ENCODE measurements at places on chromosomes 4 and X.

DNA sequence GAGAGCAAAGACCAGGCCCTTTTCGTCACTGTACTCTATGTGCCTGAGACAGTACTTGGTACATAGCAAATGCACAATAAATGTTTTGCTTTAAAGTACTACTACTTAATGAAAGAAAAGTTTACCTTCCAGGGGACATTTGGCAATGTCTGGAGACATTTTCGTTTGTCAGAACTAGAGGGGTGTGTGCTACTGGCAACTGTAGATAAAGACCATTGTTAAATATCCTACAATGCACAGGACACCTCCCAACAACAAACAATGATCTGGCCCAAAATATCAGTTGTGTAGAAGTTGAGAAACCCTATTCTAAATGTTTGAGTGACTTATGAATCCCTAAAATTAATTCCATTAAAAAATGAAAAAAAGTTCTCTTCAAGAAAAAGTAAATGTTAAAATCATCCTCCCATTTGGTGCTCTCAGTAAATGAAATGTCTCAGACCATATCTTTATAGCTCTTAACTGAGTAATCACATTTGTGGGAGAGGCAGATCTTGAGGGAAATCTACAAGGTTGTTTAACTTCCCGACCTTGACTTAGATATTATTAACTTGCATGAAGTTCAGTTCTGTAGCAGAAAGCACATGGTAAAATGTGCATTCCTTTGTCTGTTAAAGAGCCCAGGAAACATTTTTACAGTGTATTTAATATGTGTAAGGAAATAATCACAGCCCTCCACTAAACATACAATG lies 18.5 kb downstream of the EGFL6 start:
- DNase-seq = no peak

- no peak for DNase-seq
These were observed 55.1 kb upstream of the PGAM4 start for GRCh38 chrX:78024349-78025059.

DNA sequence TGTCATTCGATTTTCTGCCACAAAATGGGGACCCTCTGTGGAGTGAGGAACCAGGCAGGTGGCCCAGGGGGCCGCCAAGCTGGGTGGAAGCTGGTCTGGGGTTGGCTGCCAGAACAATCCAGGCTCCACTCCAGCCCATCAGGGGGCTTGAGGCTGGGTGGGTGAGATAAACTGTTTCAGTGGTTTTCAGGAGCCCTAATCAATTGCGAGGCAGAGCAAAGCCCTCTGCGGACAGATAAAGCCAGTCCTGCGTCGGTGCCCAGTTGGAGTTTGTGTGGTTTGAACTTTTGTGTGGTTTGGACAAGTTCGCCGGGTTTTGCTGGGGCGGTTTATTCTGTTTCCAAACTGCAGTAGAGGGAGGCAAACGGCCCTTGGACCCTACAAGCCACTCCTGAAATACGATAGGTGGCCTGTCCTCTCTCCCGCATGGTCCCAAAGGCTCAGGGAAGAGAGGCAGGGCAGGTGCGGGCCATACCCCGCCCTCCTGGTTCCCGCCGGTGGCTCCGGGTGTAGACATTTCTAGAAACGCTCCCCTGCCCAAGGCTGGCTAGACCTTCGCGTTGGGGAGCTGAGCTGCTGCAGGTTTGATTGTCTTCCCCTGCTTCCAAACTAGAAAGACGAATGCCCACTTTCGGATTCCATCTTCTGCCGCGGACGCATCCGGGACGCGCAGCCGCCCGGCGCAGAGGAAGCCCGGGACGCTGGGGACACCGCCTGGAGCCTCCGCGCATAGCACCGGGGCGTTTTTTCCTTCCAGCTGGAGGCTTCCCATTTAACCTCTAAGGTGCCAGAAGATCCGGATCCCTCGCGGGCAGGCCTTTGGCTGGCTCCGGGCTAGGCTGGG lies 169.0 kb upstream of the BCOR start:
- DNase-seq = no peak

DNA sequence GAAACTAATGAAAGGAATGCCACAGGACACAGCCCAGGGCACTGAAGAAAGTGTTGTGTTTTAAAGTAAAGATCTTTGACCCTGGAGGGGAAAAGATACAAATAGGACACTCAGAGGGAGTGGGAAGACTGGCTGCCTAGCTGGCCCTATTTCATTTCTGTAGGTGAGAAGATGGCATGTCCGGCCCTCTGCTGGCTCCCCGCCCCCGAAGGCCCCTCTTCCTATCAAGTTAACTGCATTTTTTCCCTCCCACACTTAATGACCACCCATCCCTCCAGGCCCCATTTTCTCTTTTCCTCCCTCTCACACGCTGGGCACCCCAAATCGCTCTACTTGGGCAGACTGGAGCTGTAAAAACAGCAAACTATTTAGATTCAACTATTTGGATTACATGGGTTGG lies 5.5 kb upstream of the TRIM75 start:
- no peak for DNase-seq

- peak; percentile 73 for DNase-seq
These were observed 173.9 kb upstream of the PGRMC2 start for GRCh38 chr4:128461291-128462102.

DNA sequence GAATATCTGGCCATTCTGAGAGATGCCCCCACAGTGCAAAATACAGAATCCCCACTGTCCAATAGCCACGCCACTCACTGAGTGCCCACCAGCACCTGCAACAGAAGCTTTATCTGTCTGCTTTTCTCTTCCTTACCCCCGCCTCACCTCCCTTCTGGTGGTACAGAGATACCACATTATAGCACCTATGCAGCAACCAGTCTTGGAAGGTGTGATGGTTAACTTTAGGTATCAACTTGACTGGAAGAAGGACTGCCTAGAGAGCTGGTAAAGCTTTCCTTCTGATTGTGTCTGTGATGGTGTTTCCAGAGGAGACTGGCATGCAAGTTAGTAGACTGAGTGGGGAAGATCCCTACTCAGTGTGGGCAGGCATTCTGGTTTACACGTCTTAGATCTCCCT lies 61.8 kb upstream of the TXK start:
- DNase-seq = no peak

GRCh38 chr4:79947386-79947785 lies 125.6 kb downstream of the ANTXR2 start:
- no peak for DNase-seq

GRCh38 chr4:174193438-174194374 lies 89.8 kb downstream of the FBXO8 start:
- DNase-seq = no peak

DNA sequence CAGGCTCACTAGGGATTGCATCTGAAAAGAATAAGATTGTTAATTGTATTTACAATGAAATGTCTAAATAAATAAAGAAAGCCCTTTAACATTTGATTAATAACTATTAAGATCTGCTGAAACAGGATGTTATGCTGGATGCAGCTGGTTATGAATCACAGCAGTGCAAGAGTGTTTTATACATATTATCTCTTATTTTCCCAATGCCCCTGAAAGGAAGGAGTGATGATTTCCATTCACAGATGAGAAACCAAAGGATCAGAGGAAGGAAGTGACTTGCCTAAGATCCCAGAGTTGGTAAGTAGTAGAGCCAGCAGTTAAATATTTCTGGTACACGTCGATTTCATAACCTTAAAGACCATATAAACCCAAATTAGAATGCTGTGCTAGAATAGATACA lies 76.3 kb upstream of the ARHGAP36 start:
- DNase-seq = no peak

- no peak for DNase-seq
These were observed 32.8 kb downstream of the FAM13A start for GRCh38 chr4:89024051-89024675.

GRCh38 chr4:12411072-12411471 lies 982.4 kb upstream of the HS3ST1 start:
- DNase-seq = no peak

DNA sequence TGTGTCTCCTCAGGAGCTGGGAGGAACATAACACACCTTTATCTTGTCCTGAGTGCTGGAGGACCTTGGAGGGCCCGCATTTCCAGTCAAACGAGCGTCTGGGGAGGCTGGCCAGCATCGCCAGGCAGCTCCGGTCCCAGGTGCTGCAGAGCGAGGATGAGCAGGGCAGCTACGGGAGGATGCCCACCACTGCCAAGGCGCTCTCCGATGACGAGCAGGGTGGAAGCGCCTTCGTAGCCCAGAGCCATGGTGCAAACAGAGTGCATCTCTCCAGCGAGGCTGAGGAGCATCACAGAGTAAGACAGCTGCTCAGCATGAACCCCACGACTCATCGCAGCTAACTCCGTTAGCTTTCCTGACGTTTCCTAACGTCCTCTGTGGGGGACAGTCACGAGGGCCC lies 430 bp downstream of the TRIML1 start:
- DNase-seq = no peak

DNA sequence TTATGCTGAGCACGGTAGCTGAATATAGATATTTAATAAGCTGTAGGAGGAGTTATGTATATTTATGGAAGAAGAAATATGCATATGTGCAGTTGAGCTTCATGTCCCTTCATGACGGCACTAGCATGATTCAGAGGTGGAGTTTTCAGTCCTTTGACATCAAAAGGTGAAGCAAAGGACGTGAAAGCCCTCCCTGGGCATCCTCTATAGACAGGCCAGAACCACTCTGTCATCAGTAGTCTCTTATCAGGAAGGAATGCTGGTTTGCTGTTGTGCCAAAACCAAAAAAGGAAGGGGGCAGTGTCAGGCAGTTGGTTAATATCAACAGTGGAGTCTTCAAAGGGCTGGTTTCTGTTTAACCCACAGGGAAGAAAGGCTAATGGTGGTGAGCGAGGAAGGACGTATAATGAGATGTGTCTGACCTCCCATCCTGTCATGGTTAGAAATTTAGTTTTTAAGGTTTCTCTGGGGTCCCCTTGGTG lies 23.5 kb upstream of the IL2 start:
- DNase-seq = no peak

DNA sequence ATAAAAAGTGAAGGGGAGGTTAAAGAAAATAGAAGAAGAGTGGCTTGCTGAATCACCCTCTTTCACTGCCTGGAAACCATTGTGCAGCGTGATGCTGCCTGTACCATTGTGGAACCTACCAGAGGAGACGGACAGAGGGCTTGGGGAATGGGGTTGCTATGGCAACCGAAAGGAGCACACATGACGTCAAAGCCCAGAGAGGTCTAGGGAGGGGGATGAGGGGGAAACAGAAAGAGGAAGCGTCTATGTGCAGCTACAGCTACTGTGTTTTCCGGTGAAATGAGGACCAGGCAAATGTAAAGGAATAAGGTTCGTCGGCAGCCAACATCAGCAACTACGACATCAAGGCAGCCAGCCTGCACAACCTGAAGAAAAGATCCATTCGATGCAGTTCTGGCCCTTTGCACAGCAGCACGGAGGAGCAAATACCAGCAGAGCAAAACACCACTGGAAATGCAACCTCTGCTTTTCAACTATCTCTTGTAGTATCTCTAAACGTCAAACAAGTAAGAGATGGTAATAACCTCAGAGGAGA lies at the start of gene MAPK10:
Gene MAPK10, minus strand, starts transcription at position 110 of the 535 bp plus-strand sequence.
- DNase-seq = peak; percentile 81

DNA sequence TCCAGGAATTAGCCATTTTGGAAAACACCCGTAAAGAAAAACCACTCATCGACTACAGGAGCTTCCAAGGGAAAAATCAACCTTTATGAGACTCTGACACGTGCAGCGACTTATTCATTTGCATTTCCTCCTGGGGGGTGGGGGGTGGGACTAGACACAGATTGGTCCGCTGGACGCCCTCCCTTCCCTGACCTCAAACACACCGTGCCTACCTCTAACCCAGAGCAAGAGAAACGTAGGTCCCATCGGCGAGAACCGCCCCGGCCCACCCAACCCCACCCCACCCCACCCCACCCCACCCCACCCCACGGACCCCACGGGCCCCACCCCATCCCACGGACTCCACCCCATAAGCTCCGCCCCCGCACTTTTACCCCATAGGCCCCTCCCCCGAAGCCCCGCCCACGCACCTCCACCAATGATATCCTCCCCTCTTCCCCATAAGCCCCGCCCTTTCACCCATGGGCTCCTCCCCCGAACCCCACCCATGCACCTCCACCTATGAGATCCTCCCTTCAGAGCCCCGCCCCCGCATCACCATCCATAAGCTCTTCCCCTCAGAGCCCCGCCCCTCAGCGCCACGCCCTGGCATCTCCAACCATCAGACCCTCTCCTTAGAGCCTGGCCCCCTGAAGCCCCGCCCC lies 1.1 kb downstream of the GTPBP6 start:
- no peak for DNase-seq

DNA sequence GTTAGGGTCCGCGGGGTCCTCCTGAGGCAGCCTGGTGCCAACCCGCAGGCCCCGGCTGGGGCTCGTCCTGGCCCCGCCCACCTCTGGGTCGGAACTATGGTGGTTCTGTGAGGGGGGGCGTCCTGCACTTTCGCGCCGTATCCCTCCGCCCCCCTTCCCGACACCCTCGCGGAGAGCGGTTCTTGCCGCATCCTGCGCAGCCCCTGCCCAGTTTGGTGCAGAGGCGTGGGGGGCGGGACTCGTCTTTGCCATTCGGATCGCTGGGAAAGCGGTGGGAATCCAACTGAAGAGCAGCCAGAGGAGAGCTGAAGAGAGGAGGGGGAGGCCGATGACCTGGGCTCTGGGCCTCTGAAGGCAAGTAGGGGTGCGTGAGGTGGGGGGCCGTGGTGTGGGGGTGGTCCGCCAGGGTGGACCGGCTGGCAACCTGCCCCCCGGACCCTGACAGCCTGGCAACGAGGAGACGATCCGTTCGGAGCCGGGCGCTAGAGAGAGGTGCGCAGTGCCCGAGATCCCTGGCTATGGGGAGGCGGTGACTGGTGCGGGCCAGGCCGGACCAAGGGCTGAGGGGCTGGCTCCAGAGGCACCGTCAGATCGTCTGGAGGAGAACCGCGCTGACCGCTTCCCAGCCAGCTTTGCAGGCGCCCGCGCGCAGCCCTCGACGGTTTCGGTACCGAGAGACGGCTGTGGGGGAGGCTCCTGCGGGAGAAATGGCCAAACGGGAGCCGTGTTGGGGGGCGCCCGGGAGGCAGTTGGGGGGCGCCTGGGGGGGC lies at the start of gene GPRASP1:
Gene GPRASP1, plus strand, starts transcription at position 242 of the 770 bp plus-strand sequence. CDS start 2,431 bp downstream, outside the sequence.
- peak; percentile 69 for DNase-seq
